ENCODE measurements at places on chromosomes 6 and 20.
A peak's percentile ranks its signal among the peaks of the same experiment; 100 is the strongest.

- no peak for DNase-seq
Measured at GRCh38 chr20:57145089-57145631, 121.3 kb downstream of the BMP7 start.

GRCh38 chr6:143513410-143513809 lies 1.9 kb upstream of the FUCA2 start:
- DNase-seq, result peak; percentile 38

DNA sequence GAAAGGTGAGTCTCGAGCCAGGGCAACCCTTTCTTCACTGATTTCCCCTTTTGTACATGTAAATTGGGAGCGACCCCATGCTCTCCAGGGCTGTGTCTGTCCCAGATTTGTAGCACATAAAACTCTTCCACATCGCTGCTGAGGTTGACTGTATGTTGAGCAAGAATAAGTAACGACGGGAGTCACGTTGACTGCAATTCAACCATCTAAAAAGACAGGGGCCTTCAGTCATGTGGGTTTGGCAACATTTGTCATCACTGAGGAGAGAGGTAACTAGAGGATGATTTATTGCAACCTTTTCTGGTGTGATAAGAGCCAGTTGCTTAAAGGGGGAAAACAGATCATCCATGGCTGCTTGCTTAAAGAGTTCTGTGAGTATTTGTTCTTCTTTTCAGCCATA lies 159.4 kb upstream of the SULF2 start:
- no peak for DNase-seq

DNA sequence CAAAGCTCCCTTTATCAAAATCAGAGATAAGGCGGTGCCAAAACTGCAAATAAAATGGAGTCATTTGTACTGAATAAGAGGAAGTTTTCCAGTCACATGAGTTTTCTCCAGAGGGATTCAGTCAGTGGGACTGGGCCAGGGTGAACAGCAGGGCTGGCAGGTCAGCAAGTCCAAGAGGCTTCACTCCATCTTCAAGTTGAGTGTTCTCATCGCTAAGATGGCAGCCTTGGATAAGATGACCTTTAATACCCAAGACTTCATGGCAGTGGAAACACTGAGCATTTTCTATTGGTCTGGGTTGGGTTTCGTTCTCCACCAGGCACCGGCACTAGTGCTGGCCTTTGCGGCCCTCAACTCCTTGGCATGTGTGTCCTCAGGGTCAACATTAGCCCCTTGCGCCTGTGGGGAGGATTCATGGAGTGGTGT lies 29.3 kb upstream of the IGF2R start:
- DNase-seq, result no peak

GRCh38 chr20:45467861-45468260 lies 1.7 kb upstream of the WFDC2 start:
- no peak for DNase-seq

DNA sequence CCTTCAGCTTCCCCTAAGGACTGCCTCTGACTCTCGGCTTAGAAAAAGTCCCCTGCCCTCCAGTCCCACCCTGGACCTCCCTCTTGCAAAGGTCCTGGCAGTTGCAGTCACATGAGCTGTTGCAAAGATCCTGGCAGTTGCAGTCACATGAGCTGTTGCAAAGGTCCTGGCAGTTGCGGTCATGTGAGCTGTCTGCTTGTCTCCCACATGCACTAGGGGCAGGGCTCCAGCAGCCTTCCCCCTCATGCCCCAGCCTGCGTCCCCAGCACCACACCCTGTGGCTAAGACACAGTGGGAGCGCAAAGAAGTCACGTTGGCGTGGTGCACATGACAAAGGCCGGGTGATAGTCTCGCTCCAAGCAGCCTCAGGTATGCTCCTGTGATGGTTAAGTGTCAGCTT lies 82.9 kb downstream of the ZNF217 start:
- DNase-seq, result no peak

GRCh38 chr20:41279546-41280225 lies 37.8 kb downstream of the ZHX3 start:
- no peak for DNase-seq

GRCh38 chr20:14745830-14746229 lies 408.4 kb upstream of the FLRT3 start:
- DNase-seq, result no peak

DNA sequence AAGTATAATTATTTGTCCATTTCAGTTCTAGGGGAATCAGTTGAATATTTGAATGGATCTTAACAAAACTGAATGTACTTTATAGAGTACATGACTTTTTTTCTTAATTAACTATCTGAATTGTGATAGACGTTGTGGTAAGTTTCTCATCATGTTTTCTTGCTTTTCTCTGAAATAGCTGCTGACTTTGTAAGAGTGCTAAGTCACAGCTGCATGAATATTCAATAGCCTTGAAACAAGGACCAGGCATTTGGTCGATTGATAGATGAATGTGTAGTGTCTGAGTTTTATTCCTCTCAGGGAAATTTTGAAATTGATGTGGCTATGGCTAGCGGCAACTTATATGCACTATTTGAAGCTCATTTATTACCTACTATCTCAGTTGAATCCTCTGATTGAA lies 56.0 kb downstream of the ADGRB3 start:
- DNase-seq, result no peak

GRCh38 chr6:131744432-131745287 lies 33.8 kb upstream of the CTAGE9 start:
- no peak for DNase-seq

DNA sequence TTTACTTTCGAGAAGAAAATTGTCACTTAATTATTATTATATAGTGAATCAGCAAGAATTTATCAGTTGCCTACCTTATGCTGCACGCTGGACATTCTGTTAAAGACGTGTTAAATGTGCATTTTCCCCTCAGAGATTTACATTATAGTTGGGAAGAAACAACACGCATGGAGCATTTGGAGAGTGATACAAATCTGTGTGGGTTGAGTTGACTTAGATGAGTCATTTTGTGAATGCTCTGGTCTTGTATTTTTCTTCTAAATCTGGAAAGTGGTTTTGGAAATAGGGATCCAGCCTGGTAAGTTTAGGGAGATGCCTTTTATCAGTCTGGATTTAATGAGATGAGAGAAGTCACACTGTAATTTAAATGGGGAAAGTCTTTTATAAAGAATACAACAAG lies 24.0 kb upstream of the SMIM26 start:
- no peak for DNase-seq

DNA sequence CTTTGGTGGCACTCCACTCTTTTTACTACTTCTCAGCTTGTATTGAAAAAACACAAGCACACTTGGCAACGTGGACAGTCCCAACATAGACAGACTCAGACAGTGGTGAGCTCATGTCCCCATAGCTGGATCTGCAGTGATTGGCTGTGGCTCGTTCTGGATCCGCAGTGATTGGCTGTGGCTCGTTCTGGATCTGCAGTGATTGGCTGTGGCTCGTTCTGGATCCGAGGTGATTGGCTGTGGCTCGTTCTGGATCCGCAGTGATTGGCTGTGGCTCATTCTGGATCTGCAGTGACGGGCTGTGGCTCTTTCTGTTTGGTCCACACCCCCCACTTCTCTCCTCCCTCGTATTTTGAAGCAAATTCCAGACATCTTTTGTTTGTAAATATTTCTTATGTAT lies 28.0 kb downstream of the OSBPL2 start:
- no peak for DNase-seq

- no peak for DNase-seq
Measured at GRCh38 chr20:7410150-7410549, 530.1 kb downstream of the HAO1 start.

- no peak for DNase-seq
Measured at GRCh38 chr20:46306743-46307138, 1.6 kb downstream of the CDH22 start.

GRCh38 chr6:23754197-23754596 lies 371.8 kb upstream of the NRSN1 start:
- DNase-seq, result no peak

GRCh38 chr6:17710331-17710730 lies 3.6 kb upstream of the NUP153 start:
- DNase-seq, result no peak

GRCh38 chr6:136737374-136737844 lies 54.9 kb downstream of the MAP3K5 start:
- no peak for DNase-seq

DNA sequence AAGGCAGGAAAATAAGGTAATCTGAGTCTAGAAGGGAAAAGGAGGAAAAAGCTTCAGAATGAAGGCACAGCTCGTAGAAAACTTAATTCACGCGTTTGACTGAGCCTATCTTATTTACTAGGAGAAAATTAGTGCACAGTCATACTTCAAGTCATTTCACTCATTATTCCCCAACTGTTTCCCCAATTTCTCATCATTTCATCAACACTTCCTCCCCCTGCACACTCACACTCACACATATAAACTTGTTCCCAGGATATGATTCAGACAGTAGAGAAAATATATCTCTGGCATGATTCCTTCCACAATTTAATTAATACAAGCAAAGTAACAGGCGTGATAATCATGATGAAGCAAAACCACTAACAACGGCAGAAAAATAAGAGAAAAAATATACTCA lies 94.5 kb upstream of the F13A1 start:
- no peak for DNase-seq

- DNase-seq, result no peak
Measured at GRCh38 chr6:89487864-89488263, 54.9 kb downstream of the ANKRD6 start.

DNA sequence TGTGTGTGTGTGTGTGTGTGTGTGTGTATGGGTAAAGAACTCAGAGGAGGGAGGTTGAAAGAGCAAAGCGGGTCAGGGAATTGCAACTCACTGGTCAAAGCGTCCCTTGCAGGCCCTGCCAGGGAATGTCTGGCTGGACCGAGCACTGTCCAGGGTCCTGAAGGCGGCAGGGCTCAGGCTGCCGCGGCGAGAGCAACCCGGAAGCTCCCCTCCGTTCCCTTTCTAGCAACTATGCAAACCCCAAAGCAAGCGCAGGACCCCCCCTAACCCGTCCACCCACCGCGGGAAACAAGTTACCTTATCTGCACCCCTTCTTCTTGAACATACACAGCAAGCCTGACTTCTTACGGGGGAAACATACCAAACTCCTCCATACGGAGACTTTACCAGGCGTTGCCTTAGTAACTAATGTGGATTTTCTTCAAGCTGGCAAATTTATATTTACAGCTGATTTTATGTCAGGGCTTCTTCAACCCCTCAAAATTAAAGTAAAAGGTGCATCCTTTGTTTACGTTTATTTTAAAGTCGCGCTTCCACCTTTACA lies 538 bp upstream of the GRM1 start:
- peak; percentile 91 for DNase-seq

DNA sequence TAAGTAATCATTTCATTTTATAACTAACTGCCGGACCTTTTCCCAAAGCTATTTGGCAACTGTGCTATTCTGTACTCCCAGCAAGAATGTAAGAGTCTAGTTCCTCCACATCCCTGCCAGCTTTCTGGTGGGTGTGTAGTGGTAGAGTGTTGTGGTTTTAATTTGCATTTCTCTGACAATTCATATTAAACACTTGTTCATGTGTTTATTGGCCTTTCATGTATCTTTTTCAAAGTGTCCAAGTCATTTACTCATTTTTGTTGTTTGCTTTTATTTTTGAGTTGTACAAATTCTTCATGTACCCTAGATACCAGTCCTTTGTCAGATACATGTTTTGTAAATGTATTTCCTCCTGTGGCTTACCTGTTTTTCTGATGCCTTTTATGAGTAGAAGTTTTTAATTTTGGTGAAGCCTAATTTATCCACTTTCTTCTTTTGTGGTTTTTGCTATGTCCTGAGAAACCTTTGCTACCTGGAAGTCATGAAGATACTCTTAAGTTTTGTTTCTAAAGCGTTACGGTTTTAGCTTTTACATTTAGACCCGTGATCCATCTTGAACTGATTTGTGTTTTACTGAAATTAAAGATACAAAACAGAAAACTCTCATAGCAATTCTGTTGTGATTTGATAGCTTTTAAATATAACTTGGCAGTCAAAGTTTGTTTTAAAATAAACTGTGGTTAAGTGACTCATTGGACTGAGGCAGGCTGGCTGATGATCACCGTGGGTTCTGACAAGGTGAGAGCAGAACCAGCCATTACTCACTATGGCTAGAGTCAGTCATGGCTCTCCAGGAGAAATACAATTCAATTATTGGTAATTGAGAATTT lies 8.0 kb downstream of the MYLIP start:
- DNase-seq, result no peak

DNA sequence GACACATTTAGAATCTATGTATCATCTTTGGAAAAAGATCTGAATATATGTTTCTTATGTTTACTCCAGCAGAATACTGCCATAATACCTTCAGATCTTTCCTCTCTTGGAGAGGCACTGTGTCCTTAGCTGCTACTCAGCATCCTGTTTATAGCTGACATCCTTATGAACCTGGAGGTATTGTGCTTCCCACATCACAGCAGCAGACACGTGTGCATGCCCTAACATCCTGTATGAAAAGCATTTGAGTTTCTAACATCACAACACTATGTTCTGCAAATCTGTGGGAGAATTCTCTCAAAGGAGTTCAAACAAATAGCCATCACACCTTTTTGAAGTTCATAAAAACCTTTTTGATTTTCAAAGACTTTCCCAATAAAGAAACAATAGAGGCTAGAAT lies 216.0 kb downstream of the GJA1 start:
- DNase-seq, result peak; percentile 18

- DNase-seq, result no peak
Measured at GRCh38 chr20:39547546-39548408, 585.6 kb downstream of the DHX35 start.

DNA sequence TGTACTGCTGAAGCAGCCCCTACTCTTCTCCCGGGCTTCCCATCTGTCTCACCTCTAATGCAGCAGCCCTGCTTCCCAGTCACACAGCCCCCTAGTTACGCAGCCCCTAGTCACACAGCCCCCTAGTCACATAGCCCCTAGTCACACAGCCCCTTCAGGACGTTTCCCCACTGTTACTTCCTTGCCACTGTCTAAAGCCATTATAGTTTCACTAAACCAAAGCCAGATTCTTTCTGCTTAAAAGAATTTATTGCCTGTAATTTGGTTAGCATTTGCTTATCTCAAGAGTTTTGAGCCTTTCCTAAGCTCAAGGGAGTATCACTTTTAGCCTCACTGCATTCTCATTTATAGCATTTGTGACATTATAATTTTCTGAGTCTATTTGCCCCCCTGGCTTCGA lies 127.9 kb downstream of the LMBRD1 start:
- no peak for DNase-seq

DNA sequence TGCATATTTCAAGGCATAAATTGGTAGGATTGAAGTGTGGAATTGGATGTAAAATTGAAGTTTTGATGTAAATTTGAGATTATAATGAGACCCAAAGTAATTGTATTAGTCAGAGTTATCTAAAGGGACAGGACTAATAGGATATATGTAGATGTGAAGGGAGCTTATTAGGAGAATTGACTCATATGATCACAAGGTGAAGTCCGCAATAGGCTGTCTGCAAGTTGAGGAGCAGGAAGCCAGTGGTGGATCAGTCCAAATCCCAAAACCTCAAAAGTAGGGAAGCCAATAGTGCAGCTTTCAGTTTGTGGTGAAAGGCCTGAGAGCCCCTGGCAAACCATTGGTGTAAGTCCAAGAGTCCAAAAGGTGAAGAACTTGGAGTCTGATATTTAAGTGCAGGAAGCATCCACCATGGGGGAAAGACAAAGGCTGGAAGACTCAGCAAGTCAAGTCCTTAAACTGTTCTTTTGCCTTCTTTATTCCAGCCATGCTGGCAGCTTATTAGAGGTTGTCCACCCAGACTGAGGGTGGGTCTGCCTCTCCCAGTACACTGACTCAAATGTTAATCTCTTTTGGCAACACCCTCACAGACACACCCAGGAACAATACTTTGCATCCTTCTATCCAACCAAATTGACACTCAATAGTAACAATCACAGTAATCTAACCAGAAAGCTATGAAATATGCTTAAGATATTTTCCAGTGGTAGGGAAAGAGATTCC lies 442.6 kb upstream of the PTCHD4 start:
- DNase-seq, result no peak

- no peak for DNase-seq
Measured at GRCh38 chr20:62725596-62726268, 17.1 kb downstream of the NTSR1 start.

GRCh38 chr6:107416145-107416544 lies 43.2 kb downstream of the PDSS2 start:
- no peak for DNase-seq

All from endothelial cell (in vitro differentiated cells).